Vagina (tissue), 2 donors: ENCODE measurements at places on chromosomes 13 and 19. TPM values are rescaled to one million over a fixed set of nuclear protein-coding genes. Genes with fewer than 3 reads are reported as not detected.

Gene SLC15A1
- total RNA-seq = 7.4 TPM

DNA sequence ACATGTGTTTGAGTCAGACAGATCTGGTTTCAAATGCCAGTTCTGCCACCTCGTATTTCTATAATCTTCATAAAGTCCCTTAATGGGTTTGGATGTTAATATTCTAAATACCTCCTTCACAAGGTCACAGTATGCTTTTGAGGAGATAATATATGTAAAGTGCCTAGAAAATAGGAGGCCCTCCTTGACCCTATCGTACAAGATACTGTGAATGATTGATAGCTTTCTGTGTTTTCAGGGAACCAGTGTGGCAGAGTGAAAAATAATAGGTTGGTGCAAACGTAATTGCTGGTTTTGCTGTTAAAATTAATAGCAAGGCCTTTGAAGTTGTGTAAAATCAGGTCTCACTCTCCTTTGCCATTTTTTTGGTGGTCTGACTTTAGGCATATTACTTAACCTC is 77.5 kb upstream of the SCEL start:
- DNase-seq = no peak

Gene MIER2
- total RNA-seq = 30.7 TPM

Gene NFILZ
- total RNA-seq = not detected

Gene DGKH
- total RNA-seq = 29.7 TPM

DNA sequence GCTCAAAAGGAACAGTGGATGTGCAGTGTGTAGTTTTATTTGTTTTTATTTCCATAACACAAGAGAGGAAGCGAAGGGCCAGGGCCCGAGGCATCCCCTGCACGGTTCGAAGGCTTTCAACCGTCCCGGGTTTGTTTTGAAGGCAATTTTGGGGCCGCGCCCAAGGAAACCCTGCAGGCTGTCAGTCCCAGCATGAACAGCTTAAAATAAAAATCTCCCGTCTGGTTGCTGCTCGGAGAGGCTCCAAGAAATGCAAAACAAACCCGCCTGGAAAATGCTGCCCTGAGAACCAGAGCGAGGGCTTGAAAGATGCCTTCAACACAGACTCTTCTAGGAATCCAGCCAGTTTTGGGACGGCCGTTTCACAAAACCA is 16.0 kb downstream of the LSM4 start:
- DNase-seq = no peak

DNA sequence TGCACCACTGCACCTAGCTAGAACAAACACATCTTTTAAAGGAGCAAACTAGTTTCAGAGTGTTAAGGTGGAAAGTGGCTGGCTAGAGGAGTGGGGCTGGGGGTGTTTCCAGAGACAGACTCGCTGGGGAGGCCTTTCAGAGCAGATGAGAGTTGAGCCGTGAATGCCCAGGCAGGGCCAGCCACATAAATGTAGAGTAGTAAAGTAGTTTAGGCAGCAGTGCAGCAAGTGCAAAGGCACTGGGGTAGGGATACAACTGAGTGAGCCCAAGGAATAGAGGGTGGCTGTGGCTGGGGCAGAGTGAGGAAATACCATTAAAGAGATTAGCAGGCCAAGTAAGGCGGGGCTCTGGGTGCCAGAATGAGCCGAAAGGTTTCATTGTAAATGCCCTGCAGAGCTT is 72.0 kb downstream of the ALOX5AP start:
- no peak for DNase-seq

DNA sequence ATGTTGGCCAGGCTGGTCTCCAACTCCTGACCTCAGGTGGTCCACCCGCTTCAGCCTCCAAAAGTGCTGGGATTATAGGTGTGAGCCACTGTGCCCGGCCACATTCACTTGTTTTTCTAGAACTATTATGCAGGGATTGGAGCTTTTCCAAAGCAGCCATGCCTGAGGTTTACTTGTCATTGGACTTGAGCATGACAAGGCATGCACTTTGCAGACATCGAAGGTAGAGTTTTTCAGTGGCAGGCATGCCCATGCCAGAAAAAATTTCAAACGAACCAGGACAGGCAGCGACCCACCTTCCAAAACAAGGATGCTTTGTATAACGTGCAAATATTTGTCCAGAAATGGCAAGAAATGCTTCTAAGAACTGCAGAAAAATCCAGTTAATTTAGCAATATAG is 17.7 kb downstream of the PNMA8A start:
- no peak for DNase-seq

DNA sequence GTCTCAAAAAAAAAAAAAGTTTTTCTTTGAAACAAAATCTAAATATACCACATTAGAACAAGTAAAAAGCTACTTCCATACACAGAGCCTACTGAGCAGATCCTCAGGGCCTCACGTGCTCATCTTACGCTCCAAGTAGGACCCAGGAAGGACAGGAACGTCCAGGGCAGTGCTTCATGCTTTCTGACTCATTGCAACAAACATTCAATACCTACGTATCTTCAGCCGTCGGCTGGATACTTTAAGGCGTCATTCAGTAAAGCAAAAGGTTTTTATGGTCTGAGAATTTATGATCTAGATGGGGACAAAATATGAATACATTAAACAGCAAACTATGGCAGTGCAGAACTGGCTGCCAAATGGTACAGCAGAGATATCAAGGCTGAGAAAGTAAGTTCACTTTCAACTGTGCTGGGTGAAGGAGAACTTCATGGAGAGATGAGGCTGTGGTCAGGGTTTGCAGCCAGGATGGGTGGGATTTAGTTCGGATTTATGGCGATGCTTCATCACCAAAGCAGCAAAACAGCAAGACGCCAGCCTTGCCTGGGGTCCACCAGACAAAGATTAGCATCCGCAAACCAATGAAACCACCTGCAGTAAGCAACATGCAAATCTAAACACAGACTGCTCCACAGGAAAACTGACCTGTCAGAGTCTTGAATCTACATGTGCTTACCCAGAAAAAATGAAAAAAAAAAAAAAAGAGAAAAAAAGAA is 20.5 kb downstream of the CARS2 start:
- no peak for DNase-seq

GRCh38 chr13:51541809-51542258 is 42.4 kb upstream of the WDFY2 start:
- DNase-seq = no peak

GRCh38 chr13:83503424-83503823 is 378.9 kb downstream of the SLITRK1 start:
- DNase-seq = no peak

Gene MCEMP1
- not detected for total RNA-seq
